T-helper 2 cell (primary cell): ENCODE measurements at places on chromosomes 6 and 20.

DNA sequence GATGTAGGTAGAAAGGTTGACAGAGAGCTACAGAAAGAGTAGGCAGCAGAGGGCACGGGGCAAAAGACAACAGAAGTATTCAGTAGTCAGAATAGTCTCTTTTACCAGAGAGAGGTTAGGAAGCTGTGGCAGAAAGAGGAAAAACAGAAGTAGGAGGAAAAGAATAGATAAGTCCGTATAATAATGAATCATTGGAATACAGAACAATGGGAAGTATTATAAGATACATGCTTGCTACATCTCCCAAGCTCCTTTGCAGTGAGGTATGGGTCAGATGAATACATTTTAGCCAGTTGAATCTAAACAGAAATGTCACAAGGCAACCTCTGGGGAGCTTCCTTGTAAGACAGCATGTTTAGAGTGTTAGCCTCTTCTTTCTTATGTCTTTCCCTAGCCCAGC is 570.5 kb upstream of the CITED2 start:
- no peak for DNase-seq

- DNase-seq: no peak
Observed at GRCh38 chr6:151009576-151009975, 144.1 kb downstream of the MTHFD1L start.

GRCh38 chr6:97288188-97288587 is 5.2 kb upstream of the MMS22L start:
- DNase-seq: no peak

DNA sequence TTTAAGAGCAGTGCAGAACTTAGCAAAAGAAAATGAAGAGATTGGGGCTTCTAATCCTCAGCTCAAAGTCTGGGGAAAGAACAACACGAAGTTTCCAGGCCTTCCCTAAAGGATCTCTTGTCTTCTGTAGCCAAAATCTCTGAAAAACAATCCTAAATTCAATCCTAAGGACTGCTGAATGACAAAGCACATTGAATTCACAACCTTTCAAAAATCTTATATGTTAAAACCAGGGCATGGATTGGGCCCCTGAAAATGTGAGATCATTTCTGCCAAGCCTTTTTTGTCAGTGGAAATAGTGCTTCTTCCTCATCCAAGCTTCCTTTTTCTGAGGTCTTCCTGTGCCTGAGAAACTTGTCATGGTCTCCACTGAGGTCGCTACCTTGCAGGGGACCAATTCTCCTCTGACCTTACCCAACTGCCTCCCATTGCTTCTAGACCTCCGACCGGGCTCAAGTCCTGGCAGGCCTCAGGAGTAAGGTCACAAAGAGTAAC is 126.2 kb upstream of the ARID1B start:
- DNase-seq: no peak

DNA sequence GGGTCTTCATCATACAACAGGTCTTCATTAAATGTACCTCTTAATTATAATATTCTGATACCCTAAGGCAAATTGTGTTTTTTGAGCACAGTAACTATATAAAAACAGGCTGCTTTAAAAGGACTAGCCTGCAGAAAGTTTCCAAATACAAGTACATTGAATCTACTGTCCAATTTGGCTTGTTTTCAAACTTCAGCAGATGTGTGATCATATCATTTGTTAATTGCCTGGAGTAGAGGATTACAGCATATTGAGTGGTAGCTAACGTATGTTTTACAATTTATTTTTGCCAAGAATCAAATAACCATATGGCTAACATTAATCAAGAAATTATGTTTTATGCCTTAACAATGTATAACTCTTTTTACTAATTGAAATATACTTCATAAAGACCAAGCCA is 12.6 kb downstream of the TINAG start:
- DNase-seq: no peak

DNA sequence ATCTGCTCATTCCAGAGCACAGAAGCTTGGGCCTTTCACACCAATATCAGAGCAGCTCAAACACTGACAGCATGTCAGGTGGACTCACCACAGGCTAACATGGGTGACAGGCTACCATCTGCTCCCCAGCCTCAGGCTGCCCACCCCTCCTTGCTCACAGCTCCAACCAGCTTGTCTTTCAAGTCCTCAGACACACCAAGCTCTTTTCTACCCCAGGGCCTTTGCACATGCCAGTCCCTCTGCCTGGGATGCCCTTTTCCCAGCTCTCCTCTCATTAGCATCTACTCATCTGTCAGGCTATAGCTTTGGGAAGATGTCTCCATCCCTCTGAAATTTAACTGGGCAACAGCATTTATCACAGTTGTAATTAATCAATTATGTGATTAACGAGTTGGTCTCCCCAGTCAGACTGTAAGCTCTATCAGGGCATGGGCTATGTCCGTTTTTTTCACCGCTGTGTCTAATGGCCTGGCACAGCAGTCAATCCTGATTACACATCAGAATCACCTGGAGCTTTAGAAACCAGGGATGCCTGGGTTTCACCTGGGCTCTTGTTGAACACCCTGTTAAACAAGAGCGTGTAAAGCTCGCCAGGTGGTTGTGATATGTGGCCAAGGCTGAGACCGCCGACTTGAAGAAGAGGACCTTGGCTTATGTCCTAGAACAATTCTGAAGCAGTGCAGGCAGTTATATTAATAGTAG is 88.9 kb upstream of the MRPS10 start:
- no peak for DNase-seq

GRCh38 chr20:47502271-47503239 is 868 bp downstream of the NCOA3 start:
- peak; percentile 10 for DNase-seq

- no peak for DNase-seq
Observed at GRCh38 chr20:38588303-38588702, 7.3 kb downstream of the ADIG start.

- peak; percentile 23 for DNase-seq
Observed at GRCh38 chr6:113631666-113632065, 225.5 kb upstream of the MARCKS start.

- no peak for DNase-seq
Observed at GRCh38 chr20:22921595-22922421, 113.3 kb upstream of the SSTR4 start.

DNA sequence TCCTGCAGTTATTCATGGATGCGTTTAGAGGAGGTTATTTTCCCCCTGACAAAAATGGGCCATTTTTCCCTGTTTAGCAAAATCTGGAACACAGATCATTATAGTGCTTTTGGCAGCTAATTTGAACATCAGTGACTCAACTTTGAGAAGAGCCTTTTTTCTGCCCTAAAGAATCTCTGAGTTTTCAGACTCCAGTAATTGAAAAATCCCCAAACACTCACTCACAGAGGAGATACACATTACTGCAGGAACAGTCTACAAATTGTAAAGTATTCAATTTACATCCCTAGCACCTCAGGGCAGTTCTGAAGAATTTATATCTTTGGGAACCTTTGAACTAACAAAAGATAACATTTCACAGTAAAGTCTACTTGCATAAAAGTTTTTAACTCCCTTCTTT is 966.6 kb upstream of the SLC35B3 start:
- no peak for DNase-seq

DNA sequence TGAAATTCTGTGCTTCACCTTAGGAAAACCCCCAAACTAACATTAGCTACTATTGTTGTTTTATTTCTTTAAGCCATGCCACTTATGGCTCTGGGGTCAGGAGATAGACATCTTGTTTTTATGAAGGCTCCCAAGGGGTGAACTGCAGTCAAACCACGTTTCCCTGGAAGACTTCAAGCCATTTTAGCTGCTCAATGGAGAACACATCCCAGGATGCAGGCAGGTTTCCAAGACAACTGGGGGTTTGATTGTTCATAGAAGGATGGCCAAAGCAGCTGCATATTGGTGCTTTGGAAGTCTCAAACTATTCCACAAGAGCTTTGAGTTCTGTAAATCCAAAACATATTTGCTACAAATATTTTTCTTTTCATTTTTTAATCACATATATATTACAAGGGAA is 818.0 kb downstream of the MAFB start:
- no peak for DNase-seq

- DNase-seq: no peak
Observed at GRCh38 chr20:4791121-4791520, 69.4 kb downstream of the PRND start.

DNA sequence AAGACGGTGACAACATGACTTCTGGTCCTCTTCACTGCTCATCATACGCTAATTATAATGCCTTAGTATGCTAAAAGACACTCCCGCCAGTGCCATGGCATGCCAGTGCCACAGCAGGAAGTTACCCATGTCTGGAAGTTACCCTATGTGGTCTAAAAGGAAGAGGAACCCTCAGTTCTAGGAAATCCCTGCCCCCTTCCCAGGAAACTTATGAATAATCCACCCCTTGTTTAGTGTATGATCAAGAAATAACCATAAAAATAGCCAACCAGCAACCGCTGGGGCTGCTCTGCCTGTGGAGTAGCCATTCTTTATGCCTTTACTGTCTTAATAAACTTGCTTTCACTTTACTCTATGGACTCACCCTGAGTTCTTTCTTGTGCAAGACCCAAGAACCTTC is 15.8 kb upstream of the SERPINB9 start:
- no peak for DNase-seq

DNA sequence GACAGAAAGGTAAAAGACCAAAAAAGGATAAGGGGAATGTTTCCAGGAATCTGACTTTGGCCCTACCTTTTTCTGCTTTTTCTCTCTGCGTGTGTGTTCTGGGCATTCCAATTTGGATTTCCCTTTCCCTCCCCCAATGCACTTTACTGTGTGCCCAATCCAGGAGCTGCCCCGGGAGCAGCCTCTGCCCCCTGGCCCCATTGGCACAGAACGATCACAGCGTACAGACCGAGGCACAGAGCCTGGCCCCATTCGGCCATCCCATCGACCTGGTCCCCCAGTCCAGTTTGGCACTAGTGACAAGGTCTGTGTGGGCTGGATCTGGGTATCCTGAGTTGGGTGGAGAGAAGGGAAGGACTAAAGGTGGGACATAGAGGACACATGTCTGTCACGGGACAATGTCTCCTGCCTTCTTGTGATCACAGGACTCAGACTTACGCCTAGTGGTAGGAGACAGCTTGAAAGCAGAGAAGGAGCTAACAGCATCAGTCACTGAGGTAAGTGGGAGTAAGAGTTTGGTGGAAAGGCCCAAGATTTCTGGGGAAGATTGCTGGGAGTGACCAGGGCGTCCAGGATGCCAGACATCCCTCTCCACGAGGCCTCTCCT is 14.6 kb downstream of the PRRC2A start:
- DNase-seq: no peak

GRCh38 chr6:139757784-139758183 is 383.3 kb upstream of the CITED2 start:
- DNase-seq: no peak

GRCh38 chr6:16319813-16320532 is 81.6 kb downstream of the GMPR start:
- DNase-seq: peak; percentile 86

DNA sequence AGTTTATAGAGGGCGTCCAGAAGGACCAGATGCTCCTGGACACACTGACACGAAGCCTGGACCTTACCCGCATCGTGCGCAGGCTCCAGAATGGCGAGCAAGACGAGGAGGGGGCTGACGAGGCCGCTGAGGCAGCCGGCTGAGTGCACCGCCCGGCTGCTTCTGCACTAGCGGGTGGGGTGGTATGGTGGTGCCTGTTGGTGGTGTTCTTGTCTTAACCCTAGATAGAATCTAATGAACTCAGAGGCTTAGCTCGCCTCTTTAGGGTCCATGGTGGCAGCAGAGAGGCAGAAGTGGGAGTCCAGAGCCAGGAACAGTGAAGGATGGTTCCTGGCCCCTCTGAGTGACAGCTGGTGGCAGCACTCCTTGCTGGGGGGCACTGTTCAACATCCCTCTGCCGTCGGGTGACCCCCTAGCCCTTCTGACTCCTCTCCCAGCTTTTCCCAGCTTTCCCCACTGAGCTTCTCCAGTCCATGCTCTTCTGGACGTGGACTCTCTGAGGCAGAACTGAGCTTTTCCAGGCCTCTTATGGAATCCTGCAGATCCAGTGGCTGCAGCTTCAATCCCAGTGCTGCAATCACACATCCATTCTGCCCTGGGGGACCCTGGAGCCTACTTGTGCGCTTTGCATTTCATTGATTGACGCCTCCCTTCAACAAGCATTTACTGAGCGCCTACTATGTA is 6.2 kb downstream of the GUCA1A start:
- DNase-seq: no peak

DNA sequence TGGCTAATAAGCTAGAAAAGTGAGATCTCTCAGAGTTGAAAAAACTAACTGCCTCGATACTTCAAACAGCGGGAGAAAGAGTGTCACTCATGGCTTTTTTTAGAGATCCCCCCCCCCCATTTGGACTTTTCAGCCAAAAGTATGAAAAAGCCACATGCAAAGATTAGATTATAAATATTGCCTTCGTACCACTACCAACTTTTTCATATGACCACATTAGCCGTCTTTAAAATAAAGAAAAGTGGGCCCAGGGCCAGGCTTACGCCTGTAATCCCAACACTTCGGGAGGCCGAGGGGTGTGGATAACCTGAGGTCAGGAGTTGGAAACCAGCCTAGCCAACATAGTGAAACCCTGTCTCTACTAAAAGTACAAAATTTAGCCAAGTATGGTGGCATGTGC is 4.4 kb downstream of the PGK2 start:
- no peak for DNase-seq

DNA sequence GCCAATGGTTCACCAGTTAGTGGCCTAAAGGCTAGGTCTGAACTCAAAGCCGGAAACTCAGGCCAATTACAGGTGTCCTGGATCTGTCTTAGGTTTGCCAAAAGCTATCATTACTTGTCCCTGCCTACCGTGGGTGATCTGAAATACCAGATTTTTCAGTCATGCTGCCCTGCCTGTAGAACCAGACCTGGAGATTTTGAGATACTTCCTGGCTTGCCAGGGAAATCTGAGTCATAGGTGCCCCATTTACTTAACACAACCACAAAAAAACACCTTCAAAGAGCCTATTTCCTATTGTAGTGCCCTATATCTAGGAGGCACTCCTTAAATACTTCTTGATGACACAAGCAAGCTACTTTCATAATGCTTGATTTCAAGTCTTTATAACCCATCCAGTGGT is 13.9 kb upstream of the RANBP9 start:
- DNase-seq: no peak
